Esophagus squamous epithelium (tissue), 5 donors: ENCODE measurements at places on chromosomes 2 and 18.

GRCh38 chr2:43941966-43942365 lies 53.8 kb downstream of the LRPPRC start:
- no peak for DNase-seq

DNA sequence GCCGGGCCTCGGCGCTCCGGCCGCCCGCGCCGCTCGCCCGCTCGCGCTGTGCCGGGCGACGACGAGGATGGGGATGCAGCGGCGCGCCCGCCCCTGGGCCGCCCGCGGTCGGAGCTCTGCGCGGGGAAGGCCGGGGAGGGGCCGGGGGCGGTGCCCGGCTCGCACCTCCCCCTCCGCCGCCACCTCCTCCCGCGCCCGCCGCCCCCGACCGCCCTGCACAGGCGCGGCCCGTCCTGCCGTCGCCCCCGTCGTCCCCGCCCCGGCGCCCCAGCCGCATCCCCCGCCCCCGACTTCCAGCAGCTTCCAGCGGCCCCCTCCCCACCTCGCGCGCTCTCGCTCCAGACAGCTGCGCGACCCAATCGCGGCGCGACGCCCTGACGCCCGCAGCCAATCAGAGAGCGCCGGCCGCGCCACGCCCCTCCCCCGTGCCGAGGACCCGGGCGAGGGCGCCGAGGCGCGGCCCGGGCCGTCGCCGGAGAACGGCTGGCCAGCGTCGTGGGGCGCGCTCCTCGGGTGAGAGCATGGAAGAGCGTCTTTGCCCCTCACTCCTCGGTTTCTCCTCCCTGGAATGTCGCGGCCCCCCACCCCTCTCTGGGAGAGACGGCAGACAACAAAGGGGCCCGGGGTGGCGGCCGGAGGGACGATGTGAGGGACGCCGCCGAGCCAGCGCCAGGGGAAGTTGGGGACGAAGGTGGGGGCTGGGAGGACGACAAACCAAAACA lies at the start of gene MBOAT2:
TSS of gene MBOAT2 (minus strand) at position 69 of the 722 bp plus-strand sequence. CDS start 70 bp downstream, outside the sequence.
- DNase-seq = no peak

DNA sequence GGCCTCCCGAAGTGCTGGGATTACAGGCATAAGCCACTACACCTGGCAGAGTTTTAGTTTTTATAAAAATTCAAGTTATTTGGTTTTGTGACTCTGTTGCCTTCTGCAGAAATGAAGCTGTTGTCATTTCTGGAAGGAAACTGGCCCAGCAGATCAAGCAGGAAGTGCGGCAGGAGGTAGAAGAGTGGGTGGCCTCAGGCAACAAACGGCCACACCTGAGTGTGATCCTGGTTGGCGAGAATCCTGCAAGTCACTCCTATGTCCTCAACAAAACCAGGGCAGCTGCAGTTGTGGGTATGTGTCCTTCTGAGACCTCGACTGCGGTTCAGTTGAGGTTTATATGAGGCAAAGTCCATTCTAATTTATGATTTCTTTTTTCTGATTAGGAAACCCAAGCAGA lies 7.2 kb downstream of the MTHFD2 start:
- DNase-seq = no peak

DNA sequence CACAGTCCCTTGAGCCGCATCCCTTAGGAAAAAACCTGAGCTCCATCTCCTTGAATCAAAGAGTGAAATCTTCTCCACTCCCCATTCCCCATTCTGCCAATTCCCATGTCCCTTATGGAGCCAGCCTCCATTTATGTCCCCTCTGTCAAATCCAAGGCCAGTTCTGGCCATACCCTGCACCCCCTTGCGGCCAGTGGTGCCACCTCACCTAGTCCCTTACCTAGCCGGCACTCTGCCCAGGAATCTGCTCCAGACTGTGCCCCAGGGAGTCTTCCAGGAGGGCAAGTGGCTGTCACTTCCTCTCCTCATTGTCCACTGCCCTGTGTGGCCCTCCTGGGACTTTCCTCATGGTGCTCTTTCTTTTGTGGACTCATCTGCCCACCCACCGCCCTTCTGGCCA lies 195.4 kb upstream of the RMP24 start:
- no peak for DNase-seq

DNA sequence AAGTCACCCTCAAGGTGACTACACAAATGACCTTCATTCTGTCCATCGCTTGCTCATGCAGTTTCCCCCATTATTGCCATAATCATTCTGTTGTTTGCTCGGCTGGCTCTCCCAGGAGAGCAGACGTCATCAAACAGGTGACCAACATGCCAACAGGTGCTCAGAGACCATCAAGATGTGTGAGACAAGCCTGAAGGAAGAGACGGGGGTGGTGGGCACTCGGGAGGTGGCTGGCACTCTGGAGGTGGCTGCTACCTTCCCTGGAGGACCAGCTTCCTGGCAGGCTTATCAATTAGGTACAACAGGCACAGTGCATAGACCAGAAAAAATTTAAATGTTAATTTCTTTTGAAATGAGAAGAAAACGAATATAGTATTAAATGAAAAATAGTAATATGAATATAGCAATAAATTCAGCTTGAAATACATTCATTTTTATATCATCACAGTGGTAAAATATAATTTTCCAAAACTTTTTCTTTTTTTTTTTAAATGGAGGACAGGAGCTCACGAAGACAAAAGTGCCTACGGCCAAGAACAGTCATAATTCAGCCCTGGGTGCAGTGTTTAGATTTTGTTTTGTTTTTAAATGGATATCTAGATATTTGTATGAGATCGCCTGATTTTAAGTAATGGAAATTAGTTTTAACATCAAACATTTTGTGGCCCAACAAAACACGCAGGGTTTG lies 16.9 kb upstream of the HAAO start:
- DNase-seq = no peak

DNA sequence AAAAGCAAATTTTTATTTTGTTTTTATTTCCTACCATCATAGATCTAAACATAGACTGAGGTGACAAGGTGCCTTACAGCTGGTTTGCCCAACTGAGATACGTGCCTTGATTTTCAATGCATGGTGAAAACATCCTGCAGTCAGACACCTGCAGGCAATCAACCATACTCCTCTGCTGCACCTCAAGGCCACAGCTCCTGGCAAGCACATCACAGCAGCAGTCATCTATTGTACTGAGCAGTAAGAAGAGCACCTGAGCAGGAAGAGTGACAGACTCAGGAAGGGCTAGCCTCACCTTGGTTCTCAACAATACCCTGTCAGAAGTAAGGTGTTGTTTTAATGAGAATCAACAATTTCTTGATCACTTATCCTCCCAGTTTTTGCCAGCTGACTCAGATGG lies 1206.8 kb upstream of the NRXN1 start:
- no peak for DNase-seq

DNA sequence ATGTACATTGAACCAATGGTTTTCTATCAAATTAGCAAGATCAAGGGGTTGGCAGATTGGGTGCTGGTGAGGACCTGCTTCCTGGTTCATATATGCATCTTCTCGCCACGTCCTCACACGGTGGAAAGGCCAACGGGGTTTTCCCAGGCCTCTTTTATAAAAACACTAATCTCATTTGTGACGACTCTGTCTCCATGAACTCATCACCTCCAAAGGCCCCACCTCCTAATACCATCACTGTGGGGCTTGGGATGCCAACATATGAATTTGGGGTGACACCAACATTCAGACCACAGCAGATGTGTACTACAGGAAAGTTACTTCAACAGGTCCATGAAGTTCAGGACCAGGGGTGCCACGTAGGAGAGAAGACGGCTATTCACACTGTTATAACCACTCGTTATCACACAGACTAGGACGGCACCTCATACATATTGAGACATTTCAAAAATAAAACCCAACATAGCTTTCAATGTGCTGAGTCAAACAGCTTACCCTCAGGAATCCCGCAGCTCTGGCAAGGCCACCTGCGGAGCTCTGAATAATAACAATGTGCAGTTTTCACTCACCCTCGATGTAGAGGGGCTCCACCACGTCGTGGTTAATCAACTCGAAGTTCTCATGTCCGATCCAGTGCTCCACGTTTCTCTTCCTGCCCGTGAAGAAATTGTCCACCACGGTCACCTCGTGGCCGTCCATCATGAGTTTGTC lies 49.3 kb downstream of the UXS1 start:
- no peak for DNase-seq

GRCh38 chr2:195711478-195711877 lies 54.5 kb downstream of the SLC39A10 start:
- DNase-seq = no peak

GRCh38 chr2:145415151-145415550 lies 895.2 kb upstream of the ZEB2 start:
- no peak for DNase-seq

DNA sequence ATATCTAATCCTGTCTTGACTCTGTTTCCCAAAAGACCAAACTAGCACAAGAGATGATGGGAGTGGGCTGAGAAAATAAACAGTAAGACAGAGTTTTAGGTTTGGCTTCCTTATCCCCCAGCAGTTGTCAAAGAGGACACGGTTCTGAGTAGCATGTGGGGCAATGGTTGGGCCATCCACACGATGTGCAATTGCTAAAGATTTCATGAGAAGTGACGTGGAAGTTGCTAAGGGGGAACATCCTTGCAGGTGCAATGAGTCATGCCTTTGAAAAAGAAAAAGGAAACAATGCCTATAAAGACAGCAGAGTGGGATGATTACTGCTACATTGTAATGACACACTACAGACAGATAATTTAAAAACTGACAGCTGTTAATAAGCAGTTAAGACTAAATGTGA lies 1395.8 kb downstream of the LRP1B start:
- no peak for DNase-seq

DNA sequence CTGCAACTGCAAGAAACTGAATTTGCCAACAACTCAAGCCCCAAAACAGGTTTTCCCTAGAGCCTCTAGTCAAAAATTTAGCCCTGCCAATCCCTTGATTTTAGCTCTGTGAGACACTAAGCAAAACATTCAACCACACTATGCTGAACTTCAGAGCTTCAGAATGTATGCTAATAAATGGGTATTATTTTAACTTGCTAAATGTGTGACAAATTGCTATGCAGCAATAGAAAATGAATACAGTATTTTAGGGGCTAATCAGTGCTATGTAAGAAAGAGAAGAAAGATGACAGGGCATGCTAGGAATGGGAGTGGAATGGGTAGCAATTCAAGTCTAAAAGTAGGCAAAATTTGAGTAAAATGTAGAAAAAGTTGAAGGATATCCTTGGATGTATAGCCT lies 223.9 kb upstream of the NOL4 start:
- no peak for DNase-seq

- no peak for DNase-seq
These were observed 40.6 kb downstream of the XRCC5 start for GRCh38 chr2:216149741-216150140.

DNA sequence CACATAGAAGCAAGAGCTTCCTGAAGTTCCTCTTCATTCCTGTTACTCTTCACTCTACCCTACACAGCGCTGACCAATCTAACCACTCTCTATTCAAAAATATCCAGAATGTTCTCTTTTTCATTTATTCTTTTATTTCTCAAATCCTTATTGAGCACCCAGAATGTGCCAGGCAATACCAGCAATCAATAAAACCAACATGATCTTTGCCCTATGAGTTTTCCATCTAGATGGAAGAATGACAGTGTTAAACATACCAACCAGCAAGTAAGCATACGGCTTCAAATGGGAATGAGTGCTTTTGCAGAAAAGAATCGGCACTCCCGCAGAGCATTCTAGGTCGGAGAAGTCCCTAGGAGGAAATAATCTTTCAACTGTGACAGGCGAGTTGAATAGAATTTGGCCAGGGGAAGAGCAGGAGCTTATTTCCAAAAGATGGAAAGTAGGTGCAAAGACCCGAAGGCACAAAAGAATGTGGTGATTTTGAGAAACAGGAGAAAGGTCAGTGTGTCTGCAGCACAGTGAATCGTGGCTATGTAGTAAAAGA lies 217.8 kb upstream of the MEIS1 start:
- no peak for DNase-seq

DNA sequence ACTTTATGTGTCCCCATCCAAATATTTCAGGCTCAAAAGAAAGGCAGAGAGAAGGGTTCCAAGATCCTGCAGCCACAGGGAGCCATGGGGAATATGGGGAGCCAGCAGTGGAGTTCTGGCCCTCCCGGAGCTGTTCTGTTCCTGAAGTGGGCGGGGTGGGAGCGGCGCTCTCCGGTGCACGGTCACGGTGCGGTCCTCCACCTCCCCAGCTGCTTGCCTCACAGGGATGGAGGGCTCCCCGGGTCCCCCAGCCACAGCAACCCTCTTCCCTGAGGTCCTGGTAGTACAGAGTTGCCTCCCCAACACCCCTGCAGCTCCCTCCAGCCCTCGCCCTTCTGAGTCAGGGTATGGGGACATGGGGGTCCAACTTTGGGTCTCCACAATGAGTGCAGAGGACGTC lies 26.2 kb upstream of the SNED1 start:
- no peak for DNase-seq

DNA sequence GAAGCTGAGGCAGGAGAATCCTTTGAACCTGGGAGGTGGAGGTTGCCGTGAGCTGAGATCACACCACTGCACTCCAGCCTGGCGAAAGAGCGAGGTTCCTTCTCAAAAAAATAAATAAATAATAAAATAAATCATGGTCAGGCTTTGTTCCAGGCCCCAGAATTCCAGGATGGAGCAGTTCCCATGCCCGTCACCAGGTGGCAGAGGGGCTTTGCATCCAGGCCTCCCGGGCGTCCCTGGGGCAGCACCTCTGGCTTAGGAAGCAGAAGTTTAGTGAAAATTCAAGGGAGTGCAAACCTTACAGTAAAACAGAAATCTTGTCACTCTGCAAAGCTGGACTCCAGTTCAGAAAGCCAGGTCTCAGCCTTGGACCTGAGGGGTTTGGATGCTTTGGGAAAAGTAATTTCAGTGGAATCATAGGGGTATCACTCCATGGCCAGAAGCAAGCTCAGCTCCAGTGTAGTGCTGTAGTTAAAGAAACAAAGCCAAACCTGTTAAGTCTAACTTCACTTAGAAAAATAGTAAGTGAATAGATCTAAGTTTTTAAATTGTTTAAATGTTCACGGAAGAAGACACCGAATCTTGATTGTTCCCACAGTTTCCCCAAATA lies 512.7 kb downstream of the CMPK2 start:
- DNase-seq = no peak

- DNase-seq = no peak
These were observed 25.7 kb downstream of the STEAP3 start for GRCh38 chr2:119249311-119249710.

- no peak for DNase-seq
These were observed 450.2 kb upstream of the KLHL29 start for GRCh38 chr2:22934747-22935146.
